NCI-H1092 (cell line): ENCODE measurements at places on chromosomes 1 and 21.

DNA sequence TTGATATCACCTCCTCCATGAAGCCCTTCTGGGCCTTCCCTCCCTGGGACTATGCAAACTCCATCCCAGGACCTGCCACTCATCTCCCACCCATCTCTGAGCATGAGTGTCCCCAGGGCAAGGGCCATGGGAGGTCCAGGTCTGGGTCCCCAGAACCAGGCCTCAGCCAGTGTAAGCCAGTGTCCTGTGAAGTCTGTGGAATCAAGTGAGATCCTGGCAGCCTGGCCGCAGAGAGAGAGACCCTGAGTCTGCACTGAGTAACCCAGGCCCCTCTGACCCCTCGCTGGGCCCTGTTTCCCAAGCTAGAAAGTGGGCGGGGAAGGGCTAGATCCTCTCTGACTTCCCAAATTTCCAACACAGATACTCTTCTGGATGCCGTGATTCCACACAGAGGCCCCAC, 132.7 kb downstream of the DMRTB1 start:
- no peak for DNase-seq

DNA sequence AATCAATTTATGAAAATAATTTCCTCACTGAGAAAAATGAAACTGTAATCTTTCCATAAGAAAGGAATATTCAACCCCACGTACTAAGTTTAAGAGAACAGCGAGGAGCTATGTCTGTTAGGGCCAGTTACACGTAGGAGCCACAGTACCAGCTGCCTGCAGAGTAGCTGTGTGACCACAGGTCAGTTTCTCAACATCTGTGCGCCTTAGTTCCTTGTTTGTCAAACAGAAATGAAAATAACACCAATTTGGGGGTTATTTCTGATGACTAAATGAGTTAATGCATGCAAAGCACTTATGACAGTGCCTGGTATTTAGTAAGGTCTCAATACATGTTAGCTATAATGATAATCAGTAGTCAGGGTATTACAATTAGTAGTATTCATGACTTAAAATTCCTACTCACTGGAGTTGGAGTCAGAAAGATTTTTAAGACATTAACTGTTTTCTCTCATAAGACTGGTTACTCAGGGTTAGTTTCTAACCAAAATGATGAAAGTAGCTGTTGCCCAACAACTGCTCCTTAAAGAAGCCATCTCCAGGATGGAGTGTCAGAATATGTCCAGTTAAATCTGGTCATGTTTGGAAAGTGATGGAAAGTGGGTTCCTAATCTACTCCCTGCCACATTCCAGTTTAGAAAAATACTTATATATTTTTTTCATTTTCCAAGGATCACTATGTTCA, 85.8 kb upstream of the ZNF648 start:
- DNase-seq, result no peak

DNA sequence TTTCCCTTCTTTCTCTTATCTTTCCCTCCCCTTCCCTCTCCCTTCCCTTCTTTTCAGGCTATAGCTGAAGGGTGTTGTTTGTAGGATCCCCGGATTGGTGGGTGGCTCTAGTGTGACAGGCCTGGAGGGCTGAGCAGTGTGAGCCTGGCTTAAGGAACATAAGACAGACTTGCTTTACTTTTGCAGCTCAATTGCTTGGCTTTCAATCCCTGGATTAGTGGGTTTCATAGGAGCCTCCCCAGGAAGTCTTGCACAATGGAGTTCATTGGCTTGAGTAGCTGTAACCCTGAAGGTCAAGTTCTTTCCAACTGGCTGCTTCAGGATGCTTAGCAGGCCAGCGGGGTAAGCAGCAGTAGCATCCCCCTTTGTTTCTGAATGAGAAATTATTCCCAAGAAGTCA, 126.7 kb downstream of the CAMTA1 start:
- DNase-seq, result no peak

DNA sequence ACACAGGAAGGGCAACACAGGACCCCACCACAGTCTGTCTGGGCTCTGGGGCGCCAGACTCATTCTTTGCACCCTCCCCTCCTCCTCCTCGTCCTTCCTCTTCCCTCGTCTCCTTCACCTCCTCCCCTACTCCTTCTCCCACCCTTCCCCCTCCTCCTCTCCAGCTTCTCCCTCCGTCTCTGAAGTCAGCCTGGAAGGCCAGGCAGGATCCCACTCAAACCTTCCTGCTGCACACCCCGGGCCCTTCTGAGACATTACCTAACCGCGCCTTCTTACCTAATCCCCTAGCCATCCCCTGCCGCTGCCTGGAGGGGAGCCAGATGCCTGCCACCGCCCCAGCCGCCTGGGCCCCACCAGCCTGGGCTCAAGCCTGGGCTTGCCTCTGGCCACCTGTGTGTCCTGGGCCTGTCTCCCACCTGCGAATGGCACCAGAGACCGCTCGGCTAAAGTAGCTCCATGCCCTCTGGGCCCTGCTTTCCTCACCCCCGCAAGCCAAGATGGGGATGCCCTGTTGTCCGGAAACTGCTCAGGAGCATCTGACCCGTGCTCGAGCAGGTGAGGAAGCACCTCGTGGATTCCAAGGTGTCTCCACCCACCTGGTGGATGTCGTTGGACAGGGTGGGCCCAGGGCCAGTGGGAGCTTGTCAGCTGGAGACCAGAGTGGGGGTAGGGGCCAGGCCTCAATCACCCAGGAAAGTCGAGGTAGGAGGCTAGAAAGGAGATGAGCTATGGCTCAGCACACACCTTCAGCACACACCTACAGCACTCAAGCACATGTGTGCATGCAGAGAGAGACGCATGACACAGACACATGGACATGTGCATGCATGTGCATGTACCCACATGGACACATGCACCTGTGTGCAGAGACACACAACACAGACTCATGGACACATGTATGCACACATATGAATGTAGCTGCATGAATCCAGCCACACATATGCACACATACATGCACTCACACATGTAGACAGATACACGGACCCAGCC, 31.9 kb downstream of the WNT9A start:
- DNase-seq, result no peak

DNA sequence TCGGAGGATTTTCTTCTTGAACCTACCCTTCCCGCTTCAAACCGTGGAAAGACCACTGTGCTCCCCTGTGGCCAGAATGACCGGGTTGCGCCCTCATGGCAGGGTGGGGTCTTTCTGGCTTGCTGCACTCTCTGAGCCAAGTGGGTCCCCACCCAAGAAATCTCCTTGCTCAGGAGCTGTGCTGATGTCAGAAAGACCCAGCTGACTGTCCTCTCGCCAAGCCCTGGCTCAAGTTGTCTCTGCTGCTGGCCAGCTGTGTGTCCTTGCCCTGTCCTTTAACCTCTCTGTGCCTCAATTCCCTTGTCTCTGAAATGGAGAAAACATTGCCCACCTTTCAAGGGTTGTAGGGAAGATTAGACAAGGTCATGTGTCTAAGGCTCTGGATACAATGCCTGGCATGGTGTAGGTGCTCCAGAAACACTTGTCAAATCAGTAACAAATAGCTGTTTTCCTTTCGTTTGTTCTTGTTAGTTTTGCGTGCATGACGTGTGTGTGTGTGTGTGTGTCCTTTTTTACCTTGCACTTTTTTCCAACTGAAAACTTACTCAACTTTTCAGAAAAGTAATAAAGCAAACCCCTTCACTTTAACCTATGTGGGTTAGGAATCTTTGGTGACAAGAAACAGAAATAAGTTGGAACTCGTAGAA, 41.1 kb upstream of the RPL11 start:
- DNase-seq, result no peak

DNA sequence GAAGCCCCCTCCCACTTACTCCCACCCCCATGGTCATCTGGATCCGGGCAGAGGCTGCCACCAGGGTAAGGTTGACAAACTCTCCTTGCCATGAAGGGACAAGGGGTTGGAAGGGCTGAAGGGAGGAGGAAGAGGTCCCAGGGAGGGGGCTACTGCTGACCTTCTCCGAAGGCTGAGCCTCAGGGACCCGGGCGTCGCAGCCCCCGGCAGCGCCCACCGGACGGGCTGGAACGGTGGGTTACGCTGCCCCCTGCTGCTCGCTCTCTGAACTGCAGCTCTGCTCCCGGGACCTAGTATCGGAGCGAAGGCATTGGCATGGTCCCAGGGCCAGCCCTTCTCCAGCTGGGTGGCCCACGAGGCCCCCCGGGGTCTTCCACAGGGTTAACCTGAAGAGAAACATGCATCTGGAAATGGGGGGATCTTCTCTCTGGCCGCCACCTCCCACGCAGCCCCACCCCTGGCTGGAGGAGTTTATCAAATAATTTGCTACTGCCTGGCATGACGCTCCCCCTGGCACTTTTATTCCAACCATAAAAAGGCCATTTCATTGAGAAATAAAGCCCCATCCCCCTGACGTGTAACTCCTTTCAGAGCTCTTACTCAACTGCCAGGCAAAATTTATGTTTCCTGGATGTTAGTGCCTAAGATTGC, 70.4 kb upstream of the TARDBP start:
- DNase-seq, result peak; percentile 79

DNA sequence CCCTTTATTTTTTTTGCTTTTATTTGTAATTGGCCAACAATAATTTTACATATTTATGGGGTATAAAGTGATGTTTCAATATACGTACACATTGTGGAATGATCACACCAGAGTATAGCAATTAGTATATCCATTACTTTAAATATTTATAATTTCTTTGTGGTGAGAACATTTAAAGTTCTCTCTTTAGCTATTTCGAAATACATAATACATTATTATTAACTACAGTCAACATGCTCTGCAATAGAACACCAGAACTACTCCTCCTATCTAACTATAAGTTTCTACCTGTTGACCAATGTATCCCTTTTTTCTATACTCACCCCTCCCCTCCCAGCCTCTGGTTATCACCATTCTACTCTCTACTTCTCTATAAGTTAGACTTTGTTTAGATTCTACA, 77.4 kb downstream of the SCMH1 start:
- DNase-seq, result no peak

GRCh38 chr1:179871940-179872339, 5.7 kb downstream of the TOR1AIP2 start:
- DNase-seq, result no peak

- DNase-seq, result no peak
These were observed 56.9 kb downstream of the TRIM11 start for GRCh38 chr1:228349701-228350171.
